ENCODE measurements at places on chromosomes 1 and 21. TPM values are rescaled to one million over a fixed set of nuclear protein-coding genes. Genes with fewer than 3 reads are reported as not detected.

HSPA13 gene
- 36.3 TPM for total RNA-seq

KIF14 gene
- 2.1 TPM for total RNA-seq

KRTAP11-1 gene
- total RNA-seq: not detected

S100A2 gene
- total RNA-seq: 0.76 TPM

CHIA gene
- not detected for total RNA-seq

AIRE gene
- not detected for total RNA-seq

FAM229A gene
- total RNA-seq: 1.4 TPM

SPRR2G gene
- total RNA-seq: not detected

CFHR5 gene
- not detected for total RNA-seq

LY9 gene
- total RNA-seq: not detected

TRIM63 gene
- not detected for total RNA-seq

FCAMR gene
- total RNA-seq: not detected

ATP1A4 gene
- total RNA-seq: not detected

KLF17 gene
- not detected for total RNA-seq

TMEM125 gene
- total RNA-seq: not detected

FALEC gene
- not detected for total RNA-seq

TSPAN1 gene
- 0.13 TPM for total RNA-seq

CYP4A22 gene
- total RNA-seq: not detected

OR6N1 gene
- not detected for total RNA-seq

FTCD gene
- total RNA-seq: 0.13 TPM

TTC39A gene
- 3.5 TPM for total RNA-seq

ESPN gene
- total RNA-seq: 1.3 TPM

LRIF1 gene
- total RNA-seq: 9.4 TPM

ATAD3C gene
- 0.89 TPM for total RNA-seq

S100PBP gene
- total RNA-seq: 14.3 TPM

AMY1B gene
- not detected for total RNA-seq

GTF2B gene
- total RNA-seq: 34.8 TPM

C1QB gene
- not detected for total RNA-seq
